ENCODE measurements at places on chromosomes 6 and 20.

DNA sequence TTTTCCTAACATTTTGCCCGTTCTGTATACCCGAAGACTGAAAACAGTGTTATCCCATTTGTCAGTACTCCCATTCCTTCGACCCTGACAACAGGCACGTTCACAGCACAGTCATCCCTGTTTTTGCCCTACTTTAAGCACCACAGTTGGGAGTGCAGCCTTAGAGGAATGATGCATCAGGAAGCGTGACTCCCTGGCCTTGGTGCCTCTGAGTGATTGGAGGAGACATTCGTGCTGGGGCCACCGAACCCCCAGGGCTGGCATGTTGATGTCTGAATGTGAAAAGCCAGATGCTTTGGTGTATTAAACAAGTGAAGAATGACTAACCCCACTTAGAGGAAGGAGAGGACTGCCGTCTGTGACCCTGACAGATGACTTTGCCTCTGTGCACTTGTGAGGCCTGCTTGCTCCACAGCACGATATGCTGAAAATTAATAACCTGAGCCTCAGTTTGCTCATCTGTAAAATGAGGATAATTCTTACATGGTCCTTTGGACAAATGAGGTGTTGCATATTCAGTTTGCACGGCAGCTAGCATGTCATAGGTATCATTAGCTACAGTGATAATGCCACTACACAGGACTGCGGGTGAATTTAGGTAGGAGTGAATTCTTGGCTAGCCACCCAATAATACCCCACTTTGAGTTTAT lies 36.0 kb downstream of the STK35 start:
- no peak for DNase-seq

GRCh38 chr6:12291839-12292604 lies 1.9 kb downstream of the EDN1 start:
- DNase-seq = no peak

GRCh38 chr20:44447827-44448419 lies 27.8 kb upstream of the TTPAL start:
- DNase-seq = no peak

GRCh38 chr6:81589465-81590313 lies 162.8 kb downstream of the TENT5A start:
- DNase-seq = no peak

GRCh38 chr20:52637201-52637600 lies 335.0 kb upstream of the TSHZ2 start:
- no peak for DNase-seq

GRCh38 chr6:154268486-154268885 lies 88.1 kb downstream of the IPCEF1 start:
- no peak for DNase-seq

GRCh38 chr6:108446629-108447150 lies 114.0 kb upstream of the FOXO3 start:
- DNase-seq = no peak

GRCh38 chr6:11163932-11164331 lies 52.4 kb upstream of the ERVFRD-1 start:
- no peak for DNase-seq

DNA sequence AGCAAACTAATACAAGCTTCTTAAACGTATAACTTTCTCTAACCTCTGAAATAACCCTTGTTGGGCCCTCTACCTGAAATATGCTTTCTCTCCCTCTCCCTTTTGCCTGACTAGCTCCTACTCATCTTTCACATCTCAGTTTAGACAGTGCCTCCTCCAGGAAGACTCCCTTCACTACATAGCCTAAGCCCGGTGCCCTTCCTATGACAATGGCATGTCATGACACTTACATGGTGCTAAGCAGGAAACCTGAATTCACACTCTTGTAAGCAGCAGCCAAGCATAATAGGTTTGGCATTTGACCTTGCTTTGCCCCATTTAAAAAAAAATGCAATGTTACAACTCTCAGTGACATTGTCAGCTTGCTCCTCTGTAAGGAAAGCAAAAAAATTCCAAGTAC lies 33.1 kb upstream of the FBXL4 start:
- no peak for DNase-seq

DNA sequence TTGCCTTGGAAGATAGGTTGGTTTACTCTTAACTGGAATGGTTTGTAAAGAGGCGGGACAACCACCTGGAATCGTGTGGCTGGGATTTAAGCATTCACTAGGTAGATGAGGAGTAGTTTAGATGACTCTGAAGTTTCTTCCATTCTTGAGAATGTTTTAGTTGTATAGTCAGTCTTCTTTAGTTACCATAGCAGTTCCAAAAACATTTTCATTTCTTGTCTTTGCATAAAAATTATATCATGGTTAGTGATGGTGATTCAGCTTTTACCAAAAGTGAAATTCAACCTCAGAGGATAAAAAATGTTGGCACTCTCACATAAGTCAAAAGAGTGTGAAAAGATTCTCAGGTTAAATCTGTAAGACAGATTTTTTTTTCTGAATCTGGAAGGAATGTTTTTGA lies 70.3 kb downstream of the SMAP1 start:
- DNase-seq = no peak

- DNase-seq = no peak
Measured at GRCh38 chr20:58023346-58023745, 205.1 kb downstream of the ANKRD60 start.

- no peak for DNase-seq
Measured at GRCh38 chr6:78561015-78561414, 306.3 kb upstream of the IRAK1BP1 start.

DNA sequence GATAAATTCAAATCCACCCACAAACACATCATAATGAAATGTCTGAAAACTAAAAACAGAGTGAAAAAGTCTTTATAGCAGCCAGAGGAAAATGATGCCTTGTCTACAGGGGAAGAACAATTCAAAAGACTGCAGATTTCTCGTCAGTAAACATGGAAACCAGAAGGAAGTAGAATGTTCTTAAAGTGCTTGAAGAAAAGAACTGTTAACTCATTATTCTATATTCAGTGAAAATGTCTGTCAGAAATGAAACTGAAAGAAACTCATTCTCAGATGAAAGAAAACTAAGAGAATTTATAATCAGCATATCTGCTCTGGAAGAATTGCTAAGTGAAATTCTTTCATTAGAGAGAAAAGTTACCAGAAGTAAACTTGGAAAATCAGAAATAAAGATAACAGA lies 416.1 kb downstream of the TBC1D32 start:
- no peak for DNase-seq

DNA sequence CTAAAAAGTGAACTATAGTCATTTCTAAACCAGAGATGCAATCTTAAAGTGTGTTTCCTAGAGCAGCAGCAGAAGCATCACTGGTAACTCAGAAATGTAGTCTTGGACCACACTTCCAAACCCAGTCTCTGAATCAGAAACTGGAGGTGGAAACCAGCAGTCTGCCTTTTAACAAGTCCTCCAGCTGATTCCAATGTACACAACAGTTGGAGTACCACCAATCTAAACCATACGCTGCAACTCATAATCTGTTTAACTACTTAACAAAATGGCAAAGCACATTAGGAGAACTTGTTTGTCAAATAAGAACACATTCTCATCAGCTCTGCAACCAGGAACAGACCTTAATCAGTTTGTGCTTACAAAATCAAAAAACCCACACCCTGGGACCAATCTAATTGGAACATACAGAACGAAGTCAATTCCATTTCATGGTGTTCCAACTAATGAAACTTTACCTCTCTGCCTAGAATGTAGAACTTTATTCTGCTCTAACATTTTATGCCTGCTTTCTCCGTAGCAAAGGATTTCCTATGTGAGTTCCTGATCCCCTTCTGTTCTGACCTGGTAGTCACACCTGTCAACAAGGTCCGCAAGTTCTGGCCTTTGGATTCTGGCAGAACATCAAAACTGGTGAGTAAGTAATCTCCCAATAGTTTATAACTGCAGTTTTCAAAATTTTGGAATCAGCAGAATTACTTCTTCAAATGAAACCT lies 390.4 kb downstream of the HTR1B start:
- DNase-seq = no peak
